ENCODE measurements at places on chromosomes 2 and 18.
A peak's percentile ranks its signal among the peaks of the same experiment; 100 is the strongest.

DNA sequence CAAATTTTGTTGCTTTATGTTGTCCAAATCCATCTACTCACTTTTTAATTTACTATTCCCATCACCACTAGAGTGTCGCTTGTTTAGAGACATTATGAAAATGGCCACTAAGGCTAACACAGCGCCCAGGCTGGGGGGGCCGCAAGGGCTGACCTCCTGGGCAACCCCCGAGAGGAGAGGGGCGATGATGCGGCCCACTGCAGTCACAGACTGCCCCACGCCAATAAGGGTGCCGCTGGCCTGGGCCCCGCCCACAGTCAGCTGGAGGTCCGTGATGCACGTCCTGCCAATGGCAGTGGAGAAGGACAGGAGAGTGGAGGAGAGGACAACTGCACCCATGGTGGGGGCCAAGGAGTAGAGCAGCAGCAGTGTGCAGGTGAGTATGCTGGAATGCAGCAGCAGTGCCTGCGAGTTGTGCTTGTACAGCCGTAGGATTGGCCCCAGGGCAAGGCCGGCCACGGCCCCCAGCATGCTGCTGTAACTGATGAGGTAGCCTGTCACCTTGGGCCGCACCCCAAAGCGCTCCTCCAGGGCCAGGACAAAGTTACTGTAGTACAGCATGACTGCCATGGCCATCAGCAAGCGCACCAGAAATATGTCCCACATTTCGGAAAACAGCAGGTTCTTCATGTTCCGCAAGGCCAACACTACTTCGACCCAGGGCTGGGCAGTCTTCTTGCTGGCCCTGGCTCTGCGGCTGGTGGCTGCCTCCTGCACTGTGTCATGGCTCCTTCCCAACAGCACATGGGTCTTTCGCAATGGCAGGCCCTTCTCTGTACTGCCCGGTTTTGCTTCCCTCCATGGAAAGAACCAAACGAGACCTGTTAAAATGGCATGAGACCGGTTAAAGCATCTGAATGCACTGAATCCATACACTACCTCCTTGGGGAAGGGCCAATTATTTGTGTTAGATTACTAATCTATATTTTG, 43.2 kb upstream of the TMEM182 start:
- DNase-seq = no peak

GRCh38 chr2:61887717-61888266, 664 bp downstream of the CCT4 start:
- DNase-seq = peak; percentile 47

DNA sequence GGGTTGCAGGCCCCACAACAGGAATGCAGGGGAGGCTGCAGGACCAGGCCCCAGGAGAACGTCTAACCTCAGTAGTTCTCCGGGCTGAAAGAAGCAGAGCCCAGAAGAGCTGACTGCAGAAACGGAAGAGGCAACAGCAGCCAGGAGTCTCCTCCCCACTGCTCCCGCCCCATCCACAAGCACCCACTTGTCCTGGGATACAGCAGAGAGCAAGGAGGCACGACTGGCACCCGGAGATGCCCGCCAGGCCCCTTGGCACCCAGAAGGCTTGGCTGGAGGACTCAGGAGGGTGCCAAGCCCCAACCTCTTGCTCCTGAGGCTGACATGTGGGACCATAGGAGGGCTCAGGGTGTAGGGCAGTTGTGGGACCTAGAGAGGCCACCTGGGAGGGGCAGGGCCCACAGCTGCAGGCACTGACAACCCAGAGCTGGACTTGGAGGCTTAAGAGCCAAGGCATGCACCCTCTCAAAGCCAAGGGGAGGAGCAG, 29.0 kb upstream of the TNS1 start:
- no peak for DNase-seq

- no peak for DNase-seq
These were observed 39.4 kb downstream of the ACOXL start for GRCh38 chr2:110771547-110772382.

DNA sequence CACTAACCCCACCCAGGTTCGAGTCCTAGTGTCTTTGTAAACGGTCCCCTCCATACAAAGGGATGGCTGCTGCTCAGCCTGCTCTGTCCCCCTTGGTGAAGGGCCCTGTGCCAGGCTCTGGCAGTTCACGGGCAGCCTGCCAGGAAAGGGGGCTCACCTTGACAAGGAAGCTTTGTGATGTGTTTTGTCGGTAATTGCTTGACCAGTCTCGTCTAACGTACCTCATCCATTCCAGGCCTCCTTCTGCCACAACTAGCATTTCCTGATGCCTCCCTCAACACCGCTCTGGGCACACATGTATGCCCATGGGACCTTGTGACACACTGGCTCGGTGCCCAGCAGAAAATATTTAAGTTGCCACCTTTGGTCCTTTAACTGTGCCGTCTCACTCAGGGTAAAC, 171.9 kb downstream of the KLHL29 start:
- DNase-seq = no peak

GRCh38 chr2:120441744-120442471, 96.0 kb downstream of the INHBB start:
- no peak for DNase-seq

GRCh38 chr2:161424891-161425727, 9.0 kb downstream of the TBR1 start:
- DNase-seq = no peak

DNA sequence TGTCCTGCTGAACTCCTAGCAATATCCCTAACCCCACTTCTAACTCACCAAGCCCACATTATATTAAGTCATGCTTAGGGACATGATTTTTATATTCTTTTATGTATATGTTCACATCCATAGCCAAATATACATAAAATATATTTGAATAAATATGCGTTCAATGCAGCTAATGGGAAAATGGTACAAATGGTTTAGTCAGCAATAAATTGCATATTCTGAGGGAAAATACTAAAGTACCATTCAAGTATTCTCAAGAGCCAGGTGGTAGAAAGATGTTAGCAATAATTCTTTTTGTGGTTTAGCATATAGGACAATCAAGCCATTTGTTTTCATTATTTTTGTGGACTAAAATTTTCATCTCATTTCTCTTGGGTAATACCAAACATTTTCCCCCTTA, 306.0 kb downstream of the TDRD15 start:
- no peak for DNase-seq

Data from suppressor macrophage (primary cell).